ENCODE measurements at places on chromosomes 4 and X.

DNA sequence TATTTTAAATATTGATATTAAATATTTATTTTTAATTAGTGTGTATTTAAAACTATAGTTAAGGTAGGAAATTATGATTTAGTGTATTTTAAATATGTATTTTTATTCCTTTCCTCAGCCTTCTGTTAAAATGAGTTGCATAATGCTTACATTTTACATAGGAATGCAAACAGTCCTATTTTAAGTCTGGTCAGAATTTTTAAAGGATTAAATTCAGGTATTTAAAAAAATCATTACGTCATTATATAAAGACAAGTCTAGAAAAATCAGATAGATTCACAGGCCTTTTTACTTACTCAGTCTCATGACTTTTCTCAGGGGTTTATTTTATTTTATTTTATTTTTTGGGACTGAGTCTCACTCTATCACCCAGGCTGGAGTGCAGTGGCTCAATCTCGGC lies 50.4 kb upstream of the RPA4 start:
- DNase-seq, result no peak

DNA sequence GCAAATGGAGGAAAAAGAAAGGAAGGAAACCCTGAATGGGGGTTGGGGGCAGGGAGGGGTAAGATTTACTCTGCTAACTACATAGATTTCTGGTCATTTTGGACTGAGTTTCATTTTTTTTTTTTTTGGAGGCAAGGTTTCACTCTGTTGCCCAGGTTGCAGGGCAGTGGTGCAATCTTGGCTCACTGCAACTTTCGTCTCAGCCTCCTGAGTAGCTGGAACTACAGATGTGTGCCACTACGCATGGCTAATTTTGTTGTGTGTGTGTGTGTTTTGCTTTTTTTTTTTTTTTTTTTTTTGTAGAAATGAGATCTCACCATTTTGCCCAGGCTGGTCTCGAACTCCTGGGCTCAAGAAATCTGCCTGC lies 223.5 kb downstream of the APBB2 start:
- no peak for DNase-seq

DNA sequence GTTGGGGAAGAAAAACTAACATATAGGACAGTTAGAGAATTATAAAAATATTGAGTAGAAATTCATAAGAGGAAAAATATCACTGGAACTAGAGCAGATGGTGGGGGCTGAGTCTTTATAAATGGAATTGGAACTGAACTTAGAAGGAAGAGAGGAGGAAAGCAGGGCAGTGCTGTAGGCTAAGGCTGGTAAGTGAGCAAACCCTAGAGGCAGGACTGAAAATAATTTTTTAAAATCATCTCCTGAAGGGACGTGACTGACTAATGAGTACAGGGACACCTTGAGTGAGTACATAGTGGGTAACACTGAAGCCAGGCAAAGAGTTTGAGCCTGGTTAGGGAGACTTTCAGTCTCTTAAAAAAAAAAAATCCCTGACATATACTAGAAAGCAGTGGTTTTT lies 63.3 kb downstream of the GALNT7 start:
- no peak for DNase-seq

- no peak for DNase-seq
These were observed 187.3 kb upstream of the CXCL13 start for GRCh38 chr4:77418333-77418732.

- no peak for DNase-seq
These were observed 70.5 kb downstream of the SLC9A6 start for GRCh38 chrX:136055651-136056221.

- no peak for DNase-seq
These were observed 32.9 kb downstream of the HTT-AS start for GRCh38 chr4:3041192-3042142.

GRCh38 chr4:47698837-47699236 lies 139.0 kb downstream of the CORIN start:
- no peak for DNase-seq

DNA sequence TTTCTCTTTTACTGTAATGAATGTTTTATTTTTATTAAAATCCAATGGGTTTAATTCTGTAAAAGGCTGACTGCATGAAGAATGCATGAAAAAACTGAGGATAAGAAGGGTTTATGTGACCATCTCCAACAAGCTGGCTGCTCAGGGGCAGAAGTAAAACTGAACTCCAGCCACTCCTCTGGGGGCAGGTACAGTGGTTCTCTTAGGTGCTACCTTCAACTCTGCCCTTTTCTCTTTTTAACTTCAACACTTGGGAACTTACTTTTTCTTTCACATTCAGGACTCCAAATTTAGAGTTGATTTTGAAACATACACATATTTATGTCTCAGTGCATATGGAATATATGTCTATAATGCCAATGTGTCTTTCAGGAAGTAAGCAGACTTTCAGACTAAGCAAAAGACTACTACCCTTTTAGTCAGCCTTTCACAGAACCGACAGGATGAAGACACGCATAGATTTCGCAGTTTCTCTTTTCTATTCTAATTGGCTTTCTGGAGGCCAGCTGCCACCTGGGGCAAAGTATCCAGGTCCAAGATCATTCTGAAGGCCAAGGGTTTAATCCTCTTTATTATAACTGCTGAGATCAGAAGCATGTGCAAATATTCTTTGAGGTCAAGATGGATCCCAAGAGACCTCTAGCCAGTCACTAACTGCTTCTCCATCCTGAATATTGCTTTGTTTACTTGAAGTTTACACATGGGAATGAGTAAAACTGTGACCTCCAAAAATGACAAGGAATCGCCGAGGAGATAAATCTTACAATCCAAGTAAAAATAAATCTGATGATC lies 30.7 kb downstream of the HS3ST1 start:
- no peak for DNase-seq

- DNase-seq, result peak; percentile 89
These were observed at the start of gene TBC1D8B for GRCh38 chrX:106802388-106803275. TSS of gene TBC1D8B (plus strand) at chrX:106802673. CDS start at chrX:106802854, 181 bp downstream.

All from NCI-H524 treated with DMSO at 0.1 percent for 48 hours (cell line).